ENCODE measurements at places on chromosomes 7 and 10.

DNA sequence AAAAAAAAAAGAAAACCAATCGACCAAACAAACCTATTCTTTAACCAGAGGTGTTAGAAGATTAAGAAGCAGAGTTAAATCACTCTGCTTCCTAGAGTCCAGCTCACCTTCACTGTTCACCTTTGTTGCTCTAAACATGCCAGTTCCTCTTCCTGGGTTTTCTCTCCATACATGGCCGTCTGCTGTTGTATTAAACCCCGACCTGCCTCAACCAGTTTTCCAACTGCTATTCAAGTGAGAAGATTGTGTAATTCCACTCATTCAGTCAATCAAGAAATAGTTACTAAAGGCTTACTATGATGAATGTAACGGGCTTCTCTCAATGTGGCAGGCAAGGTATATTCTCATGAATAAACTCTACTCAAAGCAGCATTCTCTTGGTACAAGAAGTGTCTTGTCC is 8.8 kb downstream of the AASS start:
- no peak for DNase-seq

- no peak for DNase-seq
These were observed 32.7 kb upstream of the PRSS1 start for GRCh38 chr7:142716596-142716995.

DNA sequence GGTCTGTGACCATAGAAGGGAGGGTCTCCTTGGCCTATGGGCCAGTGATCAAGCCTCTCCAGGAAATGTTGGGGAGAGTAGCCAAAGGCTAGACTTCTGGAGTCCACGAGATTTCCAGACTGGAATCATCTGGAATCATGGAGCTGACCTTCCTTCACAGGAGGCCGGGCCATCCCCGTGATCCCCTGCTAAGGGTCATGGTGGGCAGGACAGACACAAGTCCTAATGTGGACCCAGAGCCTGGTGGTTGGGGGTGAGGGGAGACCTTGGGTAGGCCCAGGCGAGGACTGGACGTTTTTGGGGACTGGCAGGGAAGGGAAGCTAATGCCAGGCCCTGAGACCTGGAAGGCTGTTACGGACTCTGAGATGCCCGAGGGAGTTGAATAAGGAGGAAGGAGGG is 9.8 kb upstream of the GRID1 start:
- no peak for DNase-seq

DNA sequence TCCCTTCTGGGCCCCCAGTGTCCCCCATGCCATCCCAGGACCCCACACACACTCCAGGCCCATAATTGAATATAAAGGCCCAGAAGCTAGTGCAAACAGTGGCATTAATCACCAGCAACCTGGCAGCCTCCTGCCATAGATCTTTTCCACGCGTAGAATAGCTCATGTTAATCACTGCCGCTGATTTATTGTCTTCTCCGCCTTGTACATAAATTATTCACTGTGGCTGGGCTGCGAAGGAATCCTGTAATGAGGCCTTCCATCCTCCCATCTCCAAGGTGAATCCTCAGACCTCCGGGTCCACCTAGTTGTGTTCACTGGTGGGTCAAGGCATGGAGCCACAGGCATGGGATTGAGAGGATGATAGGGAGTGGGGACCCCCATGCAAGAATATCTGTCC is 33.2 kb downstream of the KAZALD1 start:
- no peak for DNase-seq

DNA sequence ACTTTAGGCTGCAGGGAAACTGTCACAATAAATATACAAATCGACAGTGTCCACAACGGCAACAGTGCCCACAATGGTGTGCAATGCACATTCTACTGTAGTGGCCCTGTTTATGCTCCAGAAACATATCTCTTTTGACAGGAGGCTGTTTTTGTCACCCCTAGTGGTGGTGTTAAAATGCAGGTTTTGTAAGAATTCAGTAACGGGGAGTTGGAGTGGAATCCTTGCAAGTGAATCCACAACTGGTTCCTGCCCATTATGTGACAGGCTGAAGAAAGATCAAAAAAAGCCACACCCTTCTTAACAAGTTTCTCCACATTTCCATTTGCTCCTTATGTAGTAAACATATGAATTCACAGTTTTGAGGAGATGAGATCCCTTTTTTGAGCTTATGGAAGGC is 58.5 kb downstream of the BEND7 start:
- DNase-seq = no peak

GRCh38 chr10:118980135-118980865 is 49.2 kb upstream of the NANOS1 start:
- DNase-seq = no peak

DNA sequence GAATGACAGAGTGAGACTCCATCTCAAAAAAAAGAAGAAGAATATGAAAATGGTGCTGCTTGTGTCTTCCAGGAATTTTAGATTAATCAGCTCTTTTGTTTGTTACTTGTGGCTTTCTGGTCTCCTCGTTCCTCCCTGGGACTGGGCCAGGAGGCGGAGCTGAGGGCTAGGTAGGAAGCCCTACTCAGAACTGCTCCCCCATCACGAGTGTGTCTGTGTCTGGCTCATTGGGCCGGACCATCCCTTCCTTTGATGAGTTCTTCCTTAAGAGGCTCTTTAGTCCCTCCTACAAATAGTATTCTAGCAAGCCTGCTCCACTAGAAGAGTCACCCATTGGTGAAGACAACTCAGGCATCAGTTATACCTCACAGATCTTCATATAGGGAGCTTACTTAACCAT is 56.8 kb upstream of the YAE1 start:
- no peak for DNase-seq

DNA sequence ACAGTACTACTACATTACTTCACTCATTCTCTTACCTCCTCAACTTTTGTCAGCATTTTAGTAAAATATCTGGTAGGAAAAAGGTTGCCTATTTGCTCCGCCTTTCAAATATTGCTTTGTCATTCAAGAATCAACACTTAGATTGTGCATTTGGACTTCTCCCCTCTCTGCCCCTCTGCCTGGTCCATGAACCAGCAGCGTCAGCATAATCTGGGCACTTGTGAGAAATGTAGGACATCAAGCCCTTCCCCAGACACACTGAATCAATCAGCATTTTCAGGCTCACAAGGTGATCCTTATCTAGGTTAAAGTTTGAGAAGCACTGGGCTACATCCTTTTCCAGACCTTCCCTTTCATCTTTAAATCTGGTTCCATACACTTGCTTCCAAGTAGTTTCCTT is 16.3 kb downstream of the SLC13A1 start:
- DNase-seq = no peak

DNA sequence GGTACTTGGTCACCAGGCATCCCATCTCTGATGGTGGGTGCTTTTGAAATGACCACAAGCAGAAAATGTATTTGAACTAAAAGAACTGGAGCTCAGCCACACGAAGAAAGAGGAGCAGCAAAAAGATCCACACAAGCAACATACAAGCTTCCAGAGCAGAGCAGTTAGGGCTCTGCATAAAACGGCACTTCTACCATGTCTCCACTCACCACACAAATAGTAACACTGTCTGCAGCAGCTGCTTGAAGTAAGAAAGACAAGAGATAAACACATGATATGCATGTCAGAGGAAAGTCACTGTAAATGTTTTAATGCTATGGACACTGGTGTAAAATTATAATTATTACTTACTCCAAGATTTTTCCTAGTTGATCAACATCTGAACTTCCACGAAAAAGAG is 32.5 kb upstream of the FAM133B start:
- DNase-seq = no peak

DNA sequence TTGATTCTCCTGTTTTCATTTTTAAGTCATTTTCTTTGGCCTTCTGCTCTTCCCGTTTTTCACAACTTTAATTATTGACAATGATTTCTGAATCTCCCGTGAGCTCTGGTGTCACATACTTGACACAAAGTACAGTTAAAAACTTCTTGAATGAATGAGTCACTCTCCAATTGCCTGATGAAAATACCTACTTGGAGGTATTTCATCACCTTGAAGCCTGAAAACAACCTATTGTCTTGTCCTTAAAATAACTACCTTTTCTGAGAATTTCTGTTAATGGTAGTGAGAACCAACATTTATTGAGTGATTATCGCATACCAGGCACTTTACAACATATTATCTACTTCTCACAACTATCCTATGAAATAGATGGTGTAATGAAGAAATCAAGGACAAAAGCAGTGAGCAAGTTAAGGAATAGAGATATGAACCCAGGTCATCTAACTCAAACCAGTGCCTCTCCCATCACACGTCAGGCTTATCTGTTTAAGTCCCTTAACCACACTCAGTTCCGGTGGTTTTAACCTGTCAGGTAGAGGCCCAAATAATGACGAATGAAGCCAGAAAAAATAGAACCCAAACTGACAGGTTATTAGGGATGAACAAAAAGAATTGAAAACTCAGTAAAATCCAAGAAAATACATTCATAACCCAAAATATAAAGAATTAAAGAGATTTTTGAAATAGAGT is 11.6 kb downstream of the BET1 start:
- no peak for DNase-seq

- no peak for DNase-seq
These were observed 168.9 kb downstream of the SNX10 start for GRCh38 chr7:26460351-26461085.

DNA sequence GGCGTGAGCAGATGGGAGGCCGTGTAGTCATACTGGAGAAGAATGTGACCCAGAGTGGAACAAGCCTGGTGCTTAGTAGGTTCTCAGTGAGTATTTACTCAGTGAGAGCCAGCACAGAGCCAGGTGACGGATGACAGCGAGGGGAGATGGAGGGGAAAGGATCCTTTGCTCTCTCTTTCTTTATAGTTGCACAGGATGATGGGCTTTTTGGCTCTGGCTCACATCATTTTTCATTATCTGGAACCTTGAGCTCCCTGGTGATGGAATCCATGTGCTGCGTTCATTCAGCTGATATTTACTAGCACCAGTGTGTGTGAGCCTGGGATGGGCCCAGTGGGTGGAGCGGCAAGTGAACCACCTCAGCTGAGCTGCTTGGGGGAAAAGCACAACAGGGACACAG is 17.2 kb downstream of the BTBD16 start:
- no peak for DNase-seq

DNA sequence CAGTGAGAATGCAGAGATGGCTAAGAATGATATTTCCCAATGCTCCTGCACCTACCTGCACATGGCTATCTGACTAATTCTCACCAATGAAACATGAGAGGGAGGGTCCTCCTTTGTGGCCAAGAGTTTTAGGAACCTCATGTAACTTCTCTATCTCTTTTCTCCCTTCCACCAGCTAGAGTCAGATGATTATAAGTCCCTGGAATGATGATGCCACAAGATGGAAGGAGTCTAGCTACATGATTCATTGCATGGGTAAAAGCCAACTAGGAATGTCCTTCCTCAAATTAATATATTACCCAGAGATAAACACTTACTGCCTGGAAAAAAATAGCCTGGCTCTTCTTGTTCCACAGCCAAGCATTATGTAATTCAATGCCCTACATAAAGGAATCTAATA is 55.1 kb upstream of the AASS start:
- DNase-seq = no peak
